Activated naive CD4-positive, alpha-beta T cell treated with anti-CD3 and anti-CD28 coated beads, Interleukin-2, amount 10 ng/mL, durations not matched to agents 7 days and 5 days (primary cell): ENCODE measurements at places on chromosomes 12 and 14.
A peak's percentile ranks its signal among the peaks of the same experiment; 100 is the strongest.

DNA sequence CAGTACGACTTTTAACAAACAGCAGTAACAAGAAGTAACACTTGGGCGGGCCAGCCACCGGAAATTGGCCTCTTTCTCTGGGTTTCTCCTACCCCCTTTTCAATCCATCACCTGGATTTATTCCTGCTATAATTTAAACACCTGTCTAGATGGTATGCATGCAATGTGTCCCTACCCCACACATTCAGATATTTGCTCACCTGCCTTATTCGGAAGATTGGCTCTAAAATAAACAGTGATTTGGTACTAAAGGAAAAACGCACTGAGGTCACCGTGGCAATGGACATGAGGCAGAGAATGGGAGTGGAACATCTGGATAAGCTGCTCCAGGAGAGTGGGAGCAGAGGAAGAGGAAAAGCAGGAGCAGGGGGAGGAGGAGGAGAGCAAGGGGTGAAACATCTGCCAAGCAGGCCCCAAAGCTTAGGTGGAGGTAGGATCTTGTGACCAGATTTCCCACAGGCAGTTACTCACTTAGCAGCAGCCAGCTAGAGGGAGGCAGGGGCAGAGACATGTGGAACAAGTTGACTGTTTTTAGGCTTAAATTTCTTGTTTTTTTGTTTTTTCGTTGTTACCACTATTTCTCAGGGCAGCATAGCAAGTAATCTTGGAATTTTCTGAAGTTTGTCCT is 150.9 kb downstream of the TTLL5 start:
- no peak overlapping the region for H3K4me3 ChIP-seq
- H3K4me1 ChIP-seq: no peaks in the 10 kb centered on the region
- H3K27me3 ChIP-seq: no peaks in the 10 kb centered on the region
- no peak for DNase-seq
- peaks cover 2% of the 10 kb centered on the region for H3K36me3 ChIP-seq

GRCh38 chr12:81350309-81350708 is 272.4 kb downstream of the ACSS3 start:
- no peak for DNase-seq
- H3K36me3 ChIP-seq: no peaks in the 10 kb centered on the region
- H3K4me3 ChIP-seq: no peak overlapping the region
- no peaks in the 10 kb centered on the region for H3K4me1 ChIP-seq

- no peak overlapping the region for H3K4me3 ChIP-seq
- H3K27ac ChIP-seq: no peak overlapping the region
- peaks cover 32% of the 10 kb centered on the region for H3K36me3 ChIP-seq
- DNase-seq: no peak
- H3K4me1 ChIP-seq: no peaks in the 10 kb centered on the region
Observed at GRCh38 chr12:3613641-3614395, 122.8 kb downstream of the PRMT8 start.

DNA sequence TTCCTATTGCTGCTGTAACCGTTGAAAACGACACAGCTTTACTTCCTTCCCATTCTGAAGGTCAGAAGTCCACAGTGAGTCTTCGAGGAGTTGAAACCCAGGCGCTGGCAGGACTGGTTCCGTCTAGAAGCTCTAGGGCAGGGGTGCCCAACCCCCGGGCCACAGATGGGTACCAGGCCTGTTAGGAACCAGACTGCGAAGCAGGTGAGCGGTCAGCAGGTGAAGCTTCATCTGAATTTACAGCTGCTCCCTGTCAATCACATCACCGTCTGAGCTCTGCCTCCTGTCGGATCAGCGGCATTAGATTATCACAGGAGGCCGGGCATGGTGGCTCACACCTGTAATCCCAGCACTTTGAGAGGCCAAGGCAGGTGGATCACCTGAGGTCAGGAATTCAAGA is 12.6 kb upstream of the SFSWAP start:
- H3K36me3 ChIP-seq: no peaks in the 10 kb centered on the region
- H3K27me3 ChIP-seq: peaks cover 6% of the 10 kb centered on the region
- DNase-seq: no peak
- no peak overlapping the region for H3K4me3 ChIP-seq

DNA sequence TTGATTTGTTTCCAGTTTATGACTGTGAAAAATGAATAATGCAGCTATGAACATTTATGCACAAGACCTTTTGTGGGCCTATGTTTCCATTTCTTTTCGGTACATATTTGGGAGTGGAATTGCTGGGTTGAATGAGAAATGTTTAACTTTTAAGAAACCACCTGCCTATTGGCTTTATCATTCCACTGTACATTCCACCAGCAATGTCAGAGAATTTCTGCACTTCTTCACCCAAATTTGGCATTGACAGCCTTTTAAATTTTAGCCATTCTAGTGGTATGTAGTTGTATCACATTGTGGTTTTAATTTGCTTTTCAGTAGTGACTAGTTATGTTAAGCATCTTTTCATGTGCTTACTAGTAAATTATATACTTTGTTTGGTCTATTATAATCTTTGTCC is 317.0 kb upstream of the TMTC1 start:
- H3K27me3 ChIP-seq: no peaks in the 10 kb centered on the region
- DNase-seq: no peak
- no peaks in the 10 kb centered on the region for H3K36me3 ChIP-seq
- H3K27ac ChIP-seq: no peak overlapping the region

DNA sequence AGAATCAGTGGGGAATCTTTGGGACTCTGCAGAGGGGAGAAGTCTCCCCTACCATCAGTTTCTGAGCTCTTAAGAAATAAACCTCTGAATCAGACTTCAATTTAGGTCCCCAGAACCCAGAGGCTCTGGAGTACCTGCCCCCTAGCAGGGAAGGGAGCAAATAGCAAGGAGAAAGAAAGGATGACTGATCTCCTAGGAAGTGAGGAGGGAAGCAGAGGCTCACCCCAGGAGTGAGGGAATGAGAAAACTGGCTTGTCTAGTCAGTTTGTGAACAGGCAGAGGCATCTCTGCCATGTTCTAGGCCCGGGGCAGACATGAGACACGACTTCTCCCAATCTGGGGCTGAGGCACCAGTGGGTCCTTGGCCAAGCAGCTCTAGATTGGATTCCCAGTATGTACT is 24.3 kb upstream of the SMUG1 start:
- no peak overlapping the region for H3K27ac ChIP-seq
- no peak for DNase-seq
- H3K4me1 ChIP-seq: peaks cover 40% of the 10 kb centered on the region
- H3K4me3 ChIP-seq: no peak overlapping the region

DNA sequence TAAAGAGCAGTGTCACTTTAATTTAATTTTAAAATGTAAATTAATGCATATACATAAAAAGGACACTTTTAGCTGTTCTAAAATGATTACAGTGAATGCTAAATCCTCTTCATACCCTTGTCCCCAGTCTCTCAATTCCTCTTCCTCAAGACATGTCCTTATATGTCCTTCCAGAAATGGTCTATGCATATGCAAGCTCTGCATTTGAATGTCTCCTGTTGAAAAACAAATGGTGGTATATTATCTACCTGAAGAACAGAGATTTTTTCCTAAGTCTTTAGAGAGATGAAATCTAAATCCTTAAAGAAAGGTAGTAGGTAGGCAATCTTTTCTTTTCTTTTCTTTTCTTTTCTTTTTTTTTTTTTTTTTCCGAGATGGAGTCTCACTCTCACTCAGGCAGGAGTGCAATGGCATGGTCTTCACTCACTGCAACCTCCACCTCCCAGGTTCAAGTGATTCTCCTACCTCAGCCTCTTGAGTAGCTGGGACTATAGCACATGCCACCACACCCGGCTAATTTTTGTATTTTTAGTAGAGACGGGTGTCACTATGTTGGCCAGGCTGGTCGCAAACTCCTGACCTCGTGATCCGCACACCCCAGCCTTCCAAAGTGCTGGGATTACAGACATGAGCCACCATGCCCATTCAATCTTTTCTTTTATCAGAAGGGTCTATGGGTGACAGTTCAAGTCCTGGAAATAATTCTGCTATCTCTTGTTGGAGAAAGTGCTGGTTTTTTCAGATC is 180.5 kb downstream of the PRKCH start:
- H3K36me3 ChIP-seq: peaks cover 75% of the 10 kb centered on the region
- no peak overlapping the region for H3K4me3 ChIP-seq
- H3K27me3 ChIP-seq: no peaks in the 10 kb centered on the region
- H3K27ac ChIP-seq: peak overlapping the region; percentile 98
- H3K4me1 ChIP-seq: peaks cover 77% of the 10 kb centered on the region
- DNase-seq: no peak
